ENCODE measurements at places on chromosomes 1 and 21.

DNA sequence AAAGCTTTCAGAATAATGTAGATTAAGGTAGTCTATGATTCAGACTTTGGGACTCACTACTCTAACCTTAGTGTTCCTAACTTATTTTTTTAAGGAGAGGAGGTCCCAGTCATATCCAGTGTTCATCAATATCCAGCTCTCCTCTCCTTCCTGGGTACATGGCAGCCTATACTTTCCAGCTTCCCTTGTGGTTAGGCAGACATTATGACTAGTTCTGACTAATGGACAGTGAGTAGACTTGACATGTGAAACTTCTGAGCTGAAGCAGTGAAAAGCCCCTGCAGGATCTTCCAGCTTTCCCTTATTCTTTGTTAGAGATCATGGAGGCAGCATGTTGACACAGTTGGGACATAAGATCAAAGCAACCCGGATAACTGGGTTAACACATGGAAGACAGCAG, 144.2 kb downstream of the PTPRU start:
- DNase-seq, result no peak

DNA sequence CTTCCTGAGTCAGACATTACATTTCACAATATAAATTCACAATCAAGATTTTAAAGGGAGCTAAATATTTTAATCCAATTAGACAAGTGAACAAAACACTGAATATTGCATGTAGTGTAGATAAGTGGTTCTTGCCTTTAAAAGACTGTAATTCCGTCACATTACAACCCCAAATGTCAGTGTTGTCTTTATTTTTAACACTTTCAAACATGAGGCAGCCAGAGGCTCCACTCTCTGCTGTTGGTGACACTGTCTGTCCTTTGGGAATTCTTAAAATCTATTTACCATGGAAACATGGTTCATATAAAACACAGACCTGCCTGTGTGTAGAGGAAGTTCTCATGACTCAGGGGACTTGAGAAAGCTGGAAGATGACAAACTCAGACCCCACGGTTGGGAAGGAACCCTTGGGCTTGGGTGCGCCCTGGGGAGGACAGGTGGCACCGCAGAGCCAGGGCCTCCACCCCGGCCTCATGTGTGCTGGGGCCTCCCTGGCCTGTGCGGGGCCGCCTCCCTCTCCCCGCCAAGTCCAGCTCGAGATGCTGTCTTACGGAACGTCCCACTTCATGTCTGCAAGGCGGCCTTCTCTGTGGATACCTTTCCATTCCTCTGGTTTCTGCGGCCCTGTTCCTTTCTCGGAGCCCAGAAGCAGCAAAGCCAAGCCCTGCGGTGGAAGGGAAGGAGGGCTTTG, 239.0 kb downstream of the SDCCAG8 start:
- no peak for DNase-seq

GRCh38 chr1:35178874-35179380, 14.0 kb downstream of the SFPQ start:
- DNase-seq, result no peak

DNA sequence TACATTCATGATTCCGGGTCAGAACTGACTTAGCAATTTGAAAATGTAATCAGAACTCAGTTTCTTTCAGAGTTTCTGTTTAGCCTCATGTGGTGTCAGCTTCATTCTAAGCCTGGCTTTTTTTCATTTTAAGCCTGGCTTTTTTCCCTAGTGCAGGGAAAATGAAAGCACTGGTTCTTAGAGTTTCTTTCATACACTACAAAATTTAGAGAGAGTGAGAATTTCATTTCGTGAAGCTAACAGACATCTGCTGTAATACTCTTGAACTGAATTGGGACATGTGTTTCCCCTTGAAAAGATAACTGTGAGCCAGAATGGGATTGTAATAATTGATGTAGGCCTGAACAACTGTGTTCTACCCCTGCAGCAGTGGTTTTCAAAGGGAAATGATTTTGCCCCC, 95.3 kb upstream of the KIAA0040 start:
- DNase-seq, result no peak

DNA sequence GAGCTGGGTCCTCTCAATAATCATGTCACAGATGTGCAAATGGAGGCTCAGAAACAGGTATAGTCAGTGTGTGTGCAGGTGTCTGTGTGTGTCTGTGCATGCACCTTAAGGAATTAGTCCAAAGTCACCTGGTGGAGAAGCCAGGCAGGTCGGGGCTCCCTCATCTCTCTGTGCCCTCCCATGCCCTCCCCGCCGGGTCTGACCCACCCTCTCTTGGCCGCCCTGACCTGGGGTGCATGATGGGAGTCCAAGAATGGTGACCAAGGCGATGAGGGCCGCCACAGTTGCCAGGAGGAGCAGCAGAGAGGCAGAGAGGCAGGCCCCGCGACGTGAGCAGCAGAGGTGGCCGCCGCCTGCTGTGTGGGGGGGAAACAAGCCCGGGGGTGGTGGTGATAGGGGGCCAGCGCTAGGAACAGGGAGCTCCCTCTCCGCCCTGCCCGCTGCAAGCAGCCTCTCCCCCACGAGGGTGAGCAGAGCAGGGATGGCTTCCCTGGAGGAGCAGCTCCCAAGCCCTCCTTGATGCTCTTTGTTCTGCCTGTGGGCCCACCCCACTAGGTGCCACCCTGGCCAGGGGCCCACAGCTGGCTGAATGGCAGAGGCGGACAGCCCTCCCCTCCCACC, 3.9 kb downstream of the LDLRAD1 start:
- DNase-seq, result no peak

- no peak for DNase-seq
These were observed 6.7 kb upstream of the WASF2 start for GRCh38 chr1:27496604-27497155.

DNA sequence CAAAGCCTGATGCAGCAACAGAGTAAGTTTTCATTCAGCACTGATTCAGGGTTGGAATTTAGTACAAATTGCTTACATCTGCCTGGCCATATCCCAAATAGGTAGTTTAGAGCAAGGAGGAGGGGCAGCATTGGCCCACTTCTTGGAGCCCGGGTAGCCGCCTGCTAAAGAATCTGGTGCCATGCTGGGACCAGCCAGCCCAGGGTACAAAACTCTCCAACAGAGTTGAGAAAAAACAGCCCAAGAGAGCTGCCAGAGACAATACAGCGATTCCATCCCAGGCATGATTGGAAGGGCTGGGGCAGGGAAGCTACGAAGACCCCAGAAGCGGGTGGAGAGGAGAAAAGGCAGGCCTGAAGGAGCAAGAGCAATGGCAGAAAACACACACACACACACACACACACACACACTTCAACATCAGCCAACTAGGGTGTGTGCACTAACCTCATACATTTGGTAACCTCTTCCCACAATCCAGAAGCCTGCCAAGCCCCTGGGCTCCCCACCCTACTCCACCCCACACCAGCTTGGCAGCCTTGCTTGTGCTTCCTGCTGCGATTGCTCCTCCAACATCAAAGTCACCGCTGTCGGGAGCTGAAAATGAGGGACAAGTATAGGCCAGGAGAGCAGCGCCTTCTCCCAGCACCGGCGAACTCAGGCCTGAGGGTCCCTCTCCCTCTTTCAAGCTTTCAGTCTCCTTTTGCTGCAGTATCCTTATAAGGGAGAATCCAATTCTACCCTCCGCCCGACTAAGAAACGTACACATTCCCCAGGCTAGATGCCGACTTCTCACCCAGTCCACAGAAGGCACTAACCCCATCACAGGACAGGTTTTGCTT, 1.2 kb downstream of the PIK3C2B start:
- no peak for DNase-seq

GRCh38 chr1:85142753-85143152, 58.1 kb downstream of the SYDE2 start:
- DNase-seq, result no peak

DNA sequence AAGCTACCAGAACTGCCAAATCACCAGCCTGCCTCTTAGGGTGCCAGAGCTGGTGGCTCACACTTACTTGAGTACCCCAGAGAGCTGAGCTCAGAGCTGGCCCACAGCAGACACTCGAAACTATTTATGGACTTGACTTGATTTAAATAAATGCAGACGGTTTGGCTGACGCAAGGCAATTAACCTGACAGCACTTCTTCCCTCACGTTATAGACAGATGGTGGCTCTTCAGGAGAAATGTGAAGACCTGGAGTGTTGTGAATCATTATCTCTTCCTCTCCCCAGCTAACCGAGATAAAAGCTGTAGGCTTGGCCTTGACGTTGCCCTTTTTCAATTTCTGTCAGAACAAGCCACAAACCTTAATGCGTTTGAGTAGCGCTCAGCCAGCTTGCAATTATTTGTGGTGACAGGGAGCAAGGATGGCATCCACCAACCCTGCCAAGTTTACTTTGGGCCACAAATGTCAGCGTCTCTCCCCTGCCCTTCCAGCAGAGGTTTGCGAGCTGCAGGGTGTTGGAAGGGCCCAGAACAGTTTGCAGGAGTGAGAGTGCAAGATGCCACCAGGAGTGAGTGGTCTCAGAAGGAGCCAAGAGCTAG, 34.0 kb upstream of the BCAR3 start:
- no peak for DNase-seq

GRCh38 chr1:18536356-18536755, 55.6 kb downstream of the KLHDC7A start:
- no peak for DNase-seq

DNA sequence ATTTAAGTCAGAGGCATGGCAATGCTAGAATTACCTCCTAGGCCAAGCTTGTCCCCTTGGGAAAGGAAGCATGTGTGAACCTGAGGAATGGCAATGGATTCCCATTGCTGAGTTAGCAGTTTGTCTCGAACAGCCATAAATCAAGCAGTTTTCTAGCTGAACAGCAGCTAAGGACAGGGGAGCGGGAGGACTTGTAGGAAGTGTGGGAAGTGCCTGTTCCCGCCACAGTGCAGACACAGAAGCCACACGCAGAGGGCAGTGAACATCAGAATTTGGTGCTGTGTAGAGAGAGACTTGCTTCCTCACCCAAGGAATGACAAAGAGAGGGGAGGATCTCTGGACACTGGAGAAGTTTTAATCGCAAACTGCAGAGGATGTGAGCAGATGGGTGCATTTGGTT, 3.8 kb downstream of the PHGDH start:
- DNase-seq, result no peak

GRCh38 chr1:44016890-44017400, 14.3 kb downstream of the SLC6A9 start:
- DNase-seq, result no peak

- no peak for DNase-seq
These were observed 73.2 kb downstream of the AK5 start for GRCh38 chr1:77355010-77355409.

- DNase-seq, result no peak
These were observed 24.8 kb downstream of the TM2D1 start for GRCh38 chr1:61699911-61700851.

DNA sequence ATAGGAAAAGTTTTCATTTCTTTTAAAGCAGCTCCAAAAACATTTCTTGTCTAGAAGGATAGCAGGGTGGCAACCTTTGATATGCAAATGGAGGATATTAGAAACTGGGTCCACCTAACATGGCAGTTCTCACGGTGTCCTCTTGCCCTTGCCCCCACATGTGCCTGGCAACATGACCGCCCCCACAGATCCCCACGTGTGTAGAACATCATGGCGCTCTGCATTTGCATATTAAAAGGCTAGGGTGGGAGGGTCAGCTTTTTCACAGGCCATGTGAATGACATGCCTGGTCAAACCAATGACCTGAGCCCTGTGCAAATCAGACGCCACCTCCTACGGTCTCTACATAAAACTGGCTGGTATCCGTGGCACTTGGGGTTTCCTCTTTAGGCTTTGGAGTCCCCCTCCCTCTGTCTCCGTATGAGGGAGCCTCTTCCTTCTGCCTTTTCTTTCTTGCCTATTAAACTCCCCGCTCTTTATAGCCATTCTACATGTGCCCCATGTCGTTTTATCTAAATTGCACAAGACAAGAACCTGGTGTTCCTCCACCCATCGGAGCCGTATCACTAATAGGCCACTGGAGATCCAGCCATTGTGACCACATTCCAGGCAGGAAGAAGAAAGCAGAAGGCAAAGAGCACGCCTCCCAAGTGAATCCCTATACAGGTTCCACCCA, 71.3 kb downstream of the WDR4 start:
- no peak for DNase-seq

DNA sequence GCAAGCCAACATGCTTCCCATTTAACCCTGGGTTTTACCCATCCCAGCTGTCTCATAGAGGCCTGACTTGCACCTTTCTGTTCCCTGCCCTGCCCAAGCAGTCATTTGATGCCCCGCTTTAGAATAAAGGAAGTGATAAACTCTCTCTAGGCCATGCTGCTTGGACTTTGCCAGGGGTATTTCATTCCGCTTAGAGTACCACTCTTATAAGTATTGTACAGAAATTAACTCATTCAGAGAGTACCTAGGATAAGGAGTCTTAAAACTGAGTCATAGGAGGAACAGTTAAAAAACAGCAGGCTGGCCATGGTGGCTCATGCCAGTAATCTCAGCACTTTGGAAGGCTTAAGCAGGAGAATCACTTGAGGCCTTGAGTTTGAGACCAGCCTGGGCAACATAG, 21.0 kb upstream of the LYST start:
- DNase-seq, result no peak

DNA sequence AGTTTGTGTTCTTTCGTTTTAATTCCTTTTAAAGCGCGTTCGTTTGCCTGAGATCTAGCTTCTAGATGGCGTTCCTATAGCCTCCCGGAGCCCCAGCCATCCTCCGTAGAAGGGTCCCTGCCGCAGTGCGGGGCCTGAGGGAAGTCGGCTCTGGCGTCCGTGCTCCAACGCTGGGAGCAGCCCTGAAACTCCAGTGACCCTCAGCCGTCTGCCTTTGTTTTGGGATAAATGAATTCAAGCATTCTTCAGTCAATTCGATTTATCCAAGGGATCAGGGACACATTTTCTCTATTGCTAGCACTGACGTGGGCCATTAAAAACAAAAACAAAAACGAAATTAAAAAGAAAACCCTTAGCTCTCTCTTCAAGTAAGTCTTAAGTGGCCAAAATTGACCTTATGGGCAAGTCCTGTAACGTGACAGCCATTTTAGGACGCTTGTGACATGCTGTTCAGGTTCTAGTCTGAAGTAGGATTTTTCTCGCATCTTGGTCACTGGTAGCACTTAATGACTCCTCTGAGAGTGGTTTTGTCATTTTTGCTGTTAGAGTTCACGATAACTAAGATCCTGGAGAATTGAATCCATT, 742 bp upstream of the HSPA13 start:
- DNase-seq, result no peak

All from D721Med (cell line).